ENCODE measurements at places on chromosomes 7 and 10.

GRCh38 chr10:24642921-24643678 lies 80.6 kb downstream of the ARHGAP21 start:
- H3K4me1 ChIP-seq: no peaks in the 10 kb centered on the region
- H3K27me3 ChIP-seq: no peaks in the 10 kb centered on the region
- no peaks in the 10 kb centered on the region for H3K36me3 ChIP-seq
- no peak overlapping the region for H3K4me3 ChIP-seq

DNA sequence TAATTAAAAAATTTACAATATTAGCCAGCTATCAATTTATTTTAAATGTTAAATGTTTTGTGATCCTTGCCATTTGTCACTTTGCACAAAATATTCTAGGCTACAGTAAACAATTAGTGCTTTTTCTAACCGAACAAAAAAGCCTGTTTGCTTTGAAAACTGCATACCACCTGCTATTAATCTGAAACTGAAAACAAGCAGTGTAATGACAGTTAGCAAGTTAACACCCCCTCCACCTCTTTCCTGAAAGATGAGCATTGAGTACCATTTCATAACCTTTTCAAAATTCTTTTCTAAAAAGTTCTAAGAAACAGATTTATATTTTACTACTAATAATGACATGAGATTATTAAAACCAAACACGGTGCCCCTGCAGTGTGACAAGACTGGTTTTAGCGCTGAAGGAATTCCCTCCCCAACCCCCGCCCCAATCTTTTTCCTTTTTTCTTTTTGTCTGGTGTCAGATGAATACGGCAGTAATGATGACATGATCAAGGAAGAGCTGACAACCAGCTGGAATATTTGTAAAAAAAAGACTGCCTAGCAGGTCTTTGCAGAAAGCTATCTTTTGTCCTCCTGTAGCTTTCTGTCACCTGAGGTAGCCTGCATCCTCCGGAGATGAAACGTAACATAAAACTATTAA lies 175.6 kb downstream of the CHCHD3 start:
- H3K27me3 ChIP-seq: no peaks in the 10 kb centered on the region
- no peak overlapping the region for H3K4me3 ChIP-seq
- no peak overlapping the region for H3K27ac ChIP-seq
- H3K36me3 ChIP-seq: no peaks in the 10 kb centered on the region
- no peaks in the 10 kb centered on the region for H3K4me1 ChIP-seq

- H3K27ac ChIP-seq: peak overlapping the region; percentile 64
- DNase-seq: no peak
- H3K36me3 ChIP-seq: no peaks in the 10 kb centered on the region
- H3K4me3 ChIP-seq: no peak overlapping the region
- H3K27me3 ChIP-seq: no peaks in the 10 kb centered on the region
These were observed 151.2 kb downstream of the TPST1 start for GRCh38 chr7:66356277-66356721.

DNA sequence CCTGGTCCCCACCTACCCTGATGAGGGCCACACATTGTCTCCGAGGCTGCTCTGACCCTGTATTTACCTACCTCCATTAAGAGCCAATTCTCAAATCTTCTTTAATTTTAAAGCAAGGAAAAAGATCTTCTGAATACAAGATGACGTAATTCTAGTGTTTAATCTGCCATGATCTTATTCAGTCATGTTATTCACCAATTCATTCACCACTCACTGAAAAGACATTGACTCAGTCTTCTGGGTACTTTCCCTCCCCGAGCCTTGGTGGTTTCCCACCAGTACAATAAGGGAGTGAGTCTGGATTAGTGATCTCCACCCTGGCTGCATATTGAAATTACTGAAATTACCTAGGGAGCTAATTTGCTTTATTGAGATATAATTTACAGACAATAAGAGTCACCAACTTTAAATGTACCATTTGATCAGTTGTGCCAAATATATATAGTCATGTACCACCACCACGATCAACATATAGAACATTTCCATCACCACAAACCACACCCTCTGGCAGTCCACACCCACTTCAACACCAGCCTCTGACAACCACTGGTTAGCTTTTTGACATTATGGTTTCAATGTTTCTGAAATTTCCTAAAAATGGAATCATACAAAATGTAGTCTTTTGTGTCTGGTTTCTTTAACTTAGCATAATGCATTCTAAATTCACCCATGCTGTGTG lies 117.5 kb upstream of the UNC5B start:
- no peak overlapping the region for H3K27ac ChIP-seq
- H3K27me3 ChIP-seq: no peaks in the 10 kb centered on the region

GRCh38 chr7:32525839-32526238 lies 30.6 kb downstream of the AVL9 start:
- H3K27me3 ChIP-seq: no peaks in the 10 kb centered on the region
- no peak for DNase-seq
- peaks cover 2% of the 10 kb centered on the region for H3K36me3 ChIP-seq
- no peak overlapping the region for H3K27ac ChIP-seq
- H3K4me3 ChIP-seq: no peak overlapping the region
- H3K4me1 ChIP-seq: no peaks in the 10 kb centered on the region

- H3K36me3 ChIP-seq: no peaks in the 10 kb centered on the region
- no peak overlapping the region for H3K27ac ChIP-seq
- no peaks in the 10 kb centered on the region for H3K4me1 ChIP-seq
- no peak overlapping the region for H3K4me3 ChIP-seq
- H3K27me3 ChIP-seq: no peaks in the 10 kb centered on the region
These were observed 391.4 kb downstream of the NRG3 start for GRCh38 chr10:82266438-82266837.

- no peaks in the 10 kb centered on the region for H3K4me1 ChIP-seq
- no peak for DNase-seq
- no peak overlapping the region for H3K27ac ChIP-seq
- peaks cover 3% of the 10 kb centered on the region for H3K27me3 ChIP-seq
These were observed 171.9 kb upstream of the CACNA2D1 start for GRCh38 chr7:82615527-82615926.

- H3K36me3 ChIP-seq: peaks cover 40% of the 10 kb centered on the region
- no peak for DNase-seq
- no peaks in the 10 kb centered on the region for H3K27me3 ChIP-seq
- H3K4me1 ChIP-seq: no peaks in the 10 kb centered on the region
- H3K27ac ChIP-seq: no peak overlapping the region
- H3K4me3 ChIP-seq: no peak overlapping the region
These were observed 112.7 kb upstream of the AMPH start for GRCh38 chr7:38743899-38744298.
